ENCODE measurements at places on chromosomes 16 and 17.

- no peak for DNase-seq
Measured at GRCh38 chr17:49196520-49196919, 13.9 kb downstream of the GNGT2 start.

DNA sequence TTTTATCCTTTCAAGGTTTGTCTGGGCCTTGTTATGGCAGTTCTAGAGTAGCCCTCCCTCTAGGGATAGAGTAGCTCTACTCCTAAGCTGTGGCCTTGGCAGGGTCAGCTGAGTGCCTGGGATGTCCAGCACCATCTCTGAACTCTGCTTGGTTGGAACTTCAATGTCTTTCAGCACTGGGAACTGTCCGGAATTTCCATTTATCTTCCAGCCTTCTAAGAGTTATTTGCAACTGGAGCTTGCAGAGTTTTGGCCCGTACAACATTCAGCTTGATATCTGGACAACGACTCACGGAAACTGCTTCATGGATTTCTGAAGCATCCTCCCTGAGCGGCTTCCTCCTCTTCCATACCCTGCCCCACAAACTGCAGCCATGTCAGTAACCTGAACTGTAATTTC is 22.9 kb downstream of the MMD start:
- no peak for DNase-seq

- no peak for DNase-seq
Measured at GRCh38 chr17:42183741-42184711, 1.2 kb downstream of the HCRT start.

GRCh38 chr16:2040787-2041522 is 6.7 kb downstream of the NTHL1 start:
- peak; percentile 15 for DNase-seq

GRCh38 chr16:75265911-75266701 is 14.7 kb upstream of the BCAR1 start:
- no peak for DNase-seq

DNA sequence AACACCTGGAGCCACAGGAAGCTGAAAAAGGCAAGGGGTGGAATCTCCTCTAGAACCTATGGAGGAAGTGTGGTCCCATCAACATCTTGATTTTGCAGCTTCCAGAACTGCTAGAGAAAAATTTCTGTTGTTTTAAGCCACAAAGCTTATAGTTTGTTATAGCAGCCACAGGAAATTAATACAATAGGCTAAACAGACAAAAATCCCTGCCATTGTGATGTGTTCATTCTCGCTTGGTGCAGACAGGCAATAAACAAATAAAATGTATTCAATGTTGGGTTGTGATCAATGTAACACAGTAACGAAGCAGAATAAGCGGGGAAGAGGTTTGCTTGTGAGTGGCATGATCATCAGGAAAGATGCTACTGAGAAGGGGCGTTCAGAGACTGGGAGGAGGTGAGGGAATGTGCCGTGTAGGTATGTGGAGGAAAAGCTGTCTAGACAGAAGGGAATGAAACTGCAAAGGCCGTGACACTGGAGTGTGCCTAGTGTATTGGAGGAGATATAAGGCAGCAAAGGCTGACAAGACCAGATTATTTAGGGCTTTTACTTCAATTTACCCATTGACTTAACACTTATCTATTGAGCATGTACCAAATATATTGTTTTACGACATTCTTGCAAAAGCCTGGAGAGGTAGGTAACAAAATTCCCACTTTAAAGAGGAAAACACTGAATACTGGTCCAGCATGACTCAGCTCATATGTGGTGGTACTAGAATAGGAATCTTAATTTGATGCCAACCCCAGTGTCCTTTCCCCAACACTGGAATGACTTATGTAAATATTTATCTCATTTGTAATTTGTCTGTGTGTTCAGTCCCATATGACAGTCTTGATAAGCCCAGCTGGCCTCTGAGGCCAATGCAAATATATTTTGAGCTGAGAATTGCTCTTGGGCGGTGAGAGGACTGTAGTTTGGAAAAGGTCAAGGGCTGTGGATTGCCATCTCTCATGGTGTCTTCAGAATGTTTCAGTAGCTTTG is 375.9 kb downstream of the CDH13 start:
- no peak for DNase-seq

DNA sequence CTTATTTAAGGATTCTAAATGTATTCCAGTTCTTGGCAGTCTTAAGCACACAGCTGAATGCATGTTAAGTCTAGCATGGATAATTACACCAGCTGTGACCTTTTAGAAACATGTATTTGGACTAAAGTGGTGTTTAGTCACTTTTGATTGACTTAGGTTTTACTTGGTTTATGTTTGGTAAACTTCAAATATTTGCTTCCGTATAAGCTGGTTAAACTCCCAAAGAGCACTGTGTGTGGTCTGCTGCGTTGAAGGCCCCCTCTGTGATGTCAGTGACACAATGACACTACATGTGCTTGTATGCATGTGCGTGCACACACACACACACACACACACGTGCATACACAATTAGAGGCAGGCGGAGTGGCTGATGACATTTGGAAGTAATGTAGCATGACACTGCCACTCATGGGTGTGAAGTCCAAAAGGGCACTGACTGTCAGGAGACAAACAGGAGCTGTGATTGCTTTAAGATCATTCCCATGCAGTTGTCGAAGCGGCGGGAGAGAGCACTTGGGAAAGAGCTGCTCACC is 156.1 kb upstream of the CDH13 start:
- DNase-seq, result no peak

- no peak for DNase-seq
Measured at GRCh38 chr16:27381974-27382855, 19.8 kb upstream of the IL21R start.

DNA sequence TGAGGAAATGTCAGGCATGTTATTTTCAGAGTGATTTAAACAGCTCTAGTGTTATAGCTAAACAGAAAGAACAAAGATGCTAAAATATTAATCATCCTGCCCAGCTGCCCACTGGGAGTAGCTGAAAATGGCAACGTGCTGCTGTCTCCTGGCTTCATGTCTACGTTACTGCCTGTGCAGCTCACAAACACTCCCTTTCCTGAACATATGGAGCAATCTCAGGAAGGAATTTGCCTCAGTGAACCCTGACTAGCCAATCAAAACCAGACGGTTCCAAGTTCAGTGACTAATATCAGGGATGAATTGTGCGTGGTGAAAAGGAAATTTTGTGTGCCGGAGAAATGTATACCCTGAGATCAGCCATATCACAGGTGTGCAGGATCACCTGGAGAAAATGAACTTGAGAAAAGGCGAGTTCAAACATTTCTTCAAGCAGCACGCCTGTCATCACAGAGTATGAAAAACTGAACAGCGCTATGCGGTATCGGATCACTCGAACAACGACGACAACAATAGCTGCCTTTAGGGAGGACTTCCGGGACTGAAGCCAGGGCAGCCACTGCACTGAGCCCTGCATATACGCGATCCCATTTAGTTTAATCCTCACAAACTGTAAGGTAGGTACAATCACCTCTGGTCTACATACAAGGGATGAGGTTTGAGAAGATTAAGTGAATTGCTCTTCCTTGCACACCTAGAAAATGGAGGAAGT is 110.3 kb downstream of the STX8 start:
- DNase-seq, result no peak

DNA sequence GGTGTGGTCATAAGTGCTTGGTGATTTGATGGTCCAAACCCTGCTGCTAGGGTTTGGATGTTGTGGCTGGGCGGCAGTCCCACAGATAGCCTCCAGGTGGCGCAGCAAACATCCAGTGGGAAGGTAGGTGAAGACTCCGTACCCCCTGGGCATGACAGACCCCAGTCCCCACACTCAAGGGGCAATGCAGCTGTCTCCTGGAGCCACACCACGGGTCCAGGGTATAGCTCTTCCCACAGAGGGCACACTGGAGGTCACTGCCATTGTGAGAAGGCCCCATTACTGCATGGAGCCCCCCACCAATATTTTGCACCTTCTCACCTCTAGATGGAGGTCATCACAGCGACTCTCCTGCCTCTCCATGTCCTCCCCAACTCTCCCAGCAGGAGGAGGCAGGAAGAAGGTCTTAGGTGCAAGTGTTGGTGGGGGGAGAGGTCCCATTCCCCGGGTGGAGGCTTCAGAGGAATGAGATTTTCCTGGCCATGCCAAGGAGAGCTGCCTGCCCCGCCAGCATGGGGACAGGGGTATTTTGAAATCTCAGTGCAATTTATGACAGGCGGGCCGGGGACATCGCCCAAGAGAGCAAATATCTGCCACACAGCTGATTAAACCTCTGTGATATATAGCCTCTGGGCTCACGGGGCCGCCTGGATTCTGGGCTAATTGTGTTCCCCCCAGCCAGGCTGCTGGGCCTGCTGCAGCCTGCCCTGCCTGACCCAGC is 17.1 kb upstream of the C17orf113 start:
- DNase-seq, result no peak

DNA sequence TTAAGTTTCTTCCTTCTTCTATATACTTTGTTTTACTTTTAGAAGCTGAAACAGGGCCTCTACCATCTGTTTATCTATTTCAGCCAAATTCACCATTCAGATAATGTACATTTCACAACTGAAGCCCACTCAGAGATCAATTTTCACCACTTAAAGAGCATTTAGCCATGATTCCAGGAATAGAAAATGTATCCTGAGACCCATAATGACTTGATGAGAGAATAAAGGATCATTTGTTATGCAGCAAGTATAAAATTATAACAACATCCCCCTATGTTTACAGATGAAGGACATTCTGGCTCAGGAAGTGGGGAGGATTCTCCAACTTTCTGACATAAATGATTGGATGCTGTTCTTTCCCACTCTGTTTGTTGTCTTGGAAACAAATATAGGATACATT is 962.1 kb upstream of the EEF2KMT start:
- DNase-seq, result no peak

- no peak for DNase-seq
Measured at GRCh38 chr17:15431196-15431595, 36.2 kb downstream of the CDRT4 start.

DNA sequence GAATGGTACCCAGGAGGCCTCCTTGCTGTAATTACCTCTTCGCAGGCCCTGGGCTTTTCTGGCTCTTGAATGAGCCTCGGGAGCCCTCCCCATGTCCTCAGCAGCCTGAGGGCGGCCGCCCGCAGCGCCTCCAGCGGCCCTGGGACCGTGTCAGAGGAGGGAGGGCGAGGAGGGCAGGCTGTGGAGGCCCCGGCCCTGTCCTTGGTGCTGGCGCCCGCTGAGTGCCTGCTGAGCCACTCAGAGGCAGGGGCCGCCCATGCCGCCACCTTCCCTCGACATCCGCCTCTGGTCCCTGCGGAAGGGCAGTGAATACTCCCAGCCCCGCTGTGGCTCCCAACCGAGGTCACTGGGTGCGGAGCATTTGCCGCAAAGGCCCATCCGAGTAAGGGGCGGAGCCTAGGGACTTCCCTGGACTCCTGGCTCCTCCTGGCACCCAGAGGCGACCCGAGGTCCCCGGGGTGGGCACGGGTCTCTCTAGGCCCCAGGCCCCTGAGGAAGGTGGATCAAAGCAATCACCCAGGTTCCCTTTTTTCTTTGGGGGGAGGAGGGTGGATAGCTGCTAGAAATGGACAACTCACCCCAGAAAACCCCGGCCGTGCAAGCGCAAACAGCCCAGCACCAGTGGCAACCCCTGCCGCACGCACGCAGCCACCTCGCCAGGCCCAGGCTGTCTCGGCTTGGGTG is 2.8 kb downstream of the RBFOX3 start:
- no peak for DNase-seq

DNA sequence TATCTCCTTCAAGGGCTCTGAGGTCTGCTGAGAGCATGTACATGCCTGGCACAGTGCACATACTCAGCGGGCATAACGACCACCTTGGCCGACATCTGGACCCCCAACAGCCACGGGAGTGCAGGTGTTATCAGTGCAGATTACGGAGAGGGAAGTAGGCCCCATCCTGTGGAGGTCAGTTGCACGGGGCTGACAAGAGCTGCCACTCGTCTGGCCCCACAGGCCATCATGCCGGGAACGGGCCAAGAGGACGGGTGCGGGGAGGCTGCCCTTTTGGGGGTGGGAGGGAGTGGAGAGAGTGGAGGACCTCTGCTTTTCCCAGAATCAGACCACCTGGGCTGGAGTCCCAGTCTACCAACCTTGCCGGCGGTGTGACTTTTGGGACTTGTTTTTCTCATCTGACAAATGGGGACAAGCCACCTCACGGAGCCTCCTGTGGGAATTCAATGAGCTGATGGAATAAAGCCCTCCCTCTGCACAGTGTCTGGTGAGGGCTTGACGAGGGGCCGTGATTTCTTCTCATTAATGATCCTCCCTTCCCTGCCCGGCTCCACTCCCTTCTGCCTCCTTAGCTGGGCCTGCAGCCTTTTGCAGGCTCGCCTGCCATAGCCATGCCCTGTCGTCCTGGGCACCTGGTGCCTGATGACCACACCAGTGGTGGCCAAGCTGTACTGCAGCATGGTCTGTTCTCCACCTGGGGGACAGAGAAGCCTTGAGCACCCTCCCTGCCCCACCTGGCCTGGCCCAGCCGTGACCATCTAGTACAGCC is 4.6 kb downstream of the PRSS33 start:
- no peak for DNase-seq

DNA sequence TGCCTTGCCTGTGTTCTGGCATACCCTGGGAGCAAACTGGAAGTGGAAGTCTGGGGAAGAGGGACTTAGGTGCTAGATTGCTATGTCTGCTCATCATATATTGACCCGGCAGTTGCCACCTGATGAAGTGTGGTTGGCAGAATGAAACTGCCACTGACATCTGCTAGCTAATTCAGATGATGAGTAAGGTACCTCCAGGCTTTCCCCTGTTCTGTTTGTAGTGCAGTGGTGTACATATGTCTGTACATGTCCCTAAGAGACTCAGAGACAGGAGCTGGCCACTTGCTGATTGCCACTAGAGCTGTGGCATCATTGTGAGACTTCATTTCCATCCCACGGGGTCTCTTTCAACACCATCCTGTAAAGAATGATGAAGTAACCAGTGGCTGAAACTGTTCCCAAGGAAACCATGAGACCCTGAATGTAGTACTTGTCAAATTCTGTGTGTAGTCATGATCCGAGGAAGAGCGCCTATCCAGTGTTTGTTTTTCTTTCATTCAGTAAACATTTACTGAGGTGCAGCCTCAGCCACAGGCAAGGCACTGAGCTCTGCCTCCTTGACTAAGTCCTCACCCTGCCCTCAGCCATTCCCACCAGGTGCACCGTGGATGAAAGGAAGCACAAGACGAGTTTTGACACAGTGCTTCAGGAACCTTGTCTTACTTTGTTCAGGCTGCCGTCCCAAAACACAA is 13.2 kb downstream of the CLUAP1 start:
- DNase-seq, result no peak

DNA sequence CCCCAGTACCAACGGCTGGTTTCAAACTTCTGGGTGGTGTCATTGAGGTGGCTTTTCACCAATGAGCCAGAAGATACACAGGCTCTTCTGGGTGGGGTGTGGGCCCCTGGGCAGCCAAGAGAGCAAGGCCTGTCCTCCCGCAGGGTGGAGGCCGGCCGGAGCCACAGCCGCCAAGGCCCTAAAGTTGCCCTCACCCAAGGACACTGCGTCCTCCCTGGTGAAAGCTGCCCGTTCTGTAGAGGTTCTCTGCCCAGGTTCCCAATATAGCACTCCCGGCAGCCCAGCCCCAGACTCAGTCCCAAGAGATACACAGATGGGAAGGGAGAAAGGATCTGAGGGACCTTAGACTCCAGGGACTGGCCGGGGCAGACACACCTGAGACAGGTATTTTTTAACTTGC is 10.7 kb upstream of the CACNG1 start:
- no peak for DNase-seq

Measured in cerebellar nuclear complex (tissue), 1 donor.